ENCODE measurements at places on chromosomes 5 and 9.

- no peak for DNase-seq
Observed at GRCh38 chr9:101028346-101029314, at the start of gene PLPPR1. PLPPR1 (plus strand) TSS chr9:101028727.

DNA sequence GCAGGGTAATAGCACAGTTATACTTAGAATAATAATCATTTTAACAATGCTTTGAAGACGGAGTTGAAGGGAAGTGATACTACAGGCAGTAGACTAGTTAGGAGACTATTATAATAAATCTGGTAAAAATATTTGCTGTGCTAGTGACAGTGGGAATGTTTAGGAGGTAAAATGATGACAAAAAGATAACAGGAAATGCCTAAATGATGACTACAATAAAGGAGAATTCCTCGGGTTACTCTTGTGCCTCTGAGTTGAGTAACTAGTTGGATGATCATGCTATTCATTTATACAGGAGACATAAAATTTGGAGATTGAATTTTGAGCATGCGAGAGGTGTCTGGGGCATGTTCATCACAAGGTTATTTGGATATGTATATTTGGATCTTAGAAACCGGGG, 32.2 kb upstream of the PAM start:
- no peak for DNase-seq

DNA sequence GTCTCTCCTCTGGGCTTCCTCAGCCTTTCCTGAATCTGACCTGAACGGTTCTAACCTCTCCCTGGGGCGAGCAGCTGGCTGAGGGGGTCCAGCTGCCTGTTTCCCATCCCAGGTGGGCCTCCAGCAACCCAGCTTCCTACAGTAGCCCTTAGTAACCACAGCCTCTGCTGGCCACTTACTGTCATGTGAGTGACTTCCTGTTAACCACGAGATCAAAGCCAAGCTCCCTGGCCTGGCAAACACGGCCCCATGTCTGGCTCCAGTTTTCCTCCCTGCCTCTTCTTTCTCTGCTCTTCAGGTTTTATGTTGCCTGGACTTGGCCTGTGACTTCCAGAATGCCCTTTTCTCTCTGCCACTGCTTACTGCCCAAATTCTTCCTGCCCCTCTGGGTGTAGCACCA, 47.2 kb upstream of the DAB2IP start:
- no peak for DNase-seq

- no peak for DNase-seq
Observed at GRCh38 chr5:1465117-1465516, 19.9 kb upstream of the SLC6A3 start.

DNA sequence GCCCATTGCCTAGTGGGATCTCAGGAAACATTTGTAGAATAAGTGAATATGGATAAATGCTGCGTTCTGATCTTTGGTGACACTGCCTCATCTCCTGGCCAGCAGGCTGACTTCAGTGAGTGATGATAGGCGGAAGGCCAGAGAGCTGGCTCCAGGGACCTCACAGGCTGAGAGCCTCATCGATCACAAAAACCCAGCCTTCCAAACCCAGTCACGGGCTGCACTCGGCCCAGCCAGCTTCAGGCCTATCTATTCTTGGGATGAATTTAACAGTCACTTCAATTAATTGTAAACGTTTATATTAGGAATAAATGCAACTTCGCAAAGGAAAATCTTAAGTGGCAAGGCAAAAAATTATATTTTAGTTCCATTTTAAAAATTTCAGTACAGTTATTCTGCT, 201.6 kb downstream of the IRX2 start:
- no peak for DNase-seq

DNA sequence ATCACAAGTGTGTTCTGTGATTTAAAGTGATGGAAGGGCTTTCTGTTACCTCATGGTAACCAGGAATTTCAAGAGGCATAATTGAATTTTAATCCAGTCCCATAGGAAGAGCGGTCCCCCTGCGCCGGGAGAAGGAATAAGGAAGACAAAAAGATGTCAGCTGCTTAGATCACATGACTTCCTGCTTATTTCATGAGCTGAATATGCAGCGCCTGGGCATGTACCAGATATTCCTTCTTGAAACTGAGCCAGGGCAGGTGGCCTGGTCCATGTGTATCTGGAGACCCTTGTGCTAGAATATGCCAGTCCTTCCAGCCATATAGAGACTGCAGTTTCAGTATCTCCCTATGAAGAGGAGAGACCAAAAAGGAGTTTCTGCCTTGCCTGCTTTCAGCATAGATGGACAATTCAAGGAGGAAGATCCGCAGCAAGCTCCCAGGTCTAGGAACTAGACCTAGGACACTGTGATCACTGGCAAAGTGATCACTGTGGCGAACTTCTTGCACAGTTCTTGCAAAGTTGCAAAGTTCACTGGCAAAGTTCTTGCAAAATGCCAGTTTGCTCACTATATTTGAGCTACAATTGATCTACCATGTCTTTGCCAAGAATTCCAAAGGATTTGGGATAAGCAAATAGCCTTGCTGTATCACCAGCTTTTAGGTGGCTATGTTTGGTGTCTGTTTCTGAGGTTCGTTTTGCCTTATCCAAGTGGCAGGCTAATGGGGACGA, 102.9 kb upstream of the PHYKPL start:
- no peak for DNase-seq

DNA sequence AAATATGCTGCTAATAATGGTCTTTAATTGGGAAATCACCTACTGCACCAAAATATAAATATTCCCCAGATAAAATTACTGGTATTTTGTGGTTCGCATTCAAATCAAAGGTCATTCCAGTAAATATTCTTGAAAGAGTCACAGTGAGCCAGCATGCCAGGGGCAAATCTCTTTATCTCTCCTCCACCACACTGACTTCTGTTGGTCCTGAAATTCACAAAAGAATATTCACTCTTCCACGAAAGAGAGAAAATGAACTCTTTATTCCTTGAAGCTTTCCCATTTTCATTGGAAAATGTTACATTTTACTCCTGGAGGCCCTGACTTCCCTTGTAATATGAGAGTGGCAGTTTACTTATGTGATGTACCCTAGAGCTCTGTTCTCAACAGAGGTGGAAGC, 39.7 kb downstream of the ZNF366 start:
- no peak for DNase-seq

- DNase-seq: no peak
Observed at GRCh38 chr9:105064248-105065097, 136.5 kb upstream of the ABCA1 start.

DNA sequence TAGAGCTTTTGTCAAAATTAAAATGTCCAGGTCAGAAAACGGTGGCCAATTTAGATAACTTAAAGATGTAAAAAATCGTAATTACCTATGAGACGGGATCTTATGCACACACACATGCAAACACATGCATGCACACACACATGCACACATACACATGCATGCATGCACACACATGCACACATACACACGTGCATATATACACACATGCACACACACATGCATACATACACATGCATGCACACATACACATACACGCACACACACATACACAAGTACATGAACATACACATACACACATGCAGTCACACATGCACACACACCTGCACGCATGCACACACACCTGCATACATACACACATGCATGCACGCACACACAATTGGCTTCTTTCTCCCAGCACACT, 362.0 kb downstream of the IRX1 start:
- DNase-seq: no peak

DNA sequence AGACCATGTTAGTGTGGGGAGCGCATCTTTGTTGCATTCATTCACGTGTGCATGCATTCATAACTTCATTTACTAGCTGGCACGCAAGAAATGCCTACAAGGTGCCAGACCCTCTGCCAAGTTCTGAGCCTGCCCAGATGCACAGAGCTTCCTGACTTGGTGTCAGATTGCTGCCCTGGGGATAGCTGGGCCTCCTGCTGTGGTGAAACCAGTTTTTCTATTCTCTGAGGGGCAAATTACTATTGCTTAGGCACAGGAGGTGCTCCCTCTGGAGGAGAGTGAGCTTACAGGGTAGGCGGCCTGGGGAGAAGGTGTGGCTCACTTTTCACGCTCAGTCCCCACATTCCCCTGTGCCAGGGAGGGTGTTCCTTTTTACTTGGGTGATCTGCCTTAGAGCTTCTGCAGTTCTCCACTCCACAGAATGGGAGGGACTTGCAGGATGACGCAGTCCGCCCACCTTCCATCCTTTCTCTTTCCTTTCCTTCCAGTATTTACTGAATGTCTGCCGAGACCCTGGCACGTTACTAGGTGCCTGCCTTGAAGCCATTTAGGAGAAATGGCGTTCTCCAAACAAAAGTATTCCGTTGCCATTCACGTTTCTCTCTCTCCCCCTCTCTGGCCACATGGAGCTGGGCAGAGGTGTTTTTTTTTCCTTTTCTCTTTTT, 27.9 kb upstream of the CTNNA1 start:
- no peak for DNase-seq

DNA sequence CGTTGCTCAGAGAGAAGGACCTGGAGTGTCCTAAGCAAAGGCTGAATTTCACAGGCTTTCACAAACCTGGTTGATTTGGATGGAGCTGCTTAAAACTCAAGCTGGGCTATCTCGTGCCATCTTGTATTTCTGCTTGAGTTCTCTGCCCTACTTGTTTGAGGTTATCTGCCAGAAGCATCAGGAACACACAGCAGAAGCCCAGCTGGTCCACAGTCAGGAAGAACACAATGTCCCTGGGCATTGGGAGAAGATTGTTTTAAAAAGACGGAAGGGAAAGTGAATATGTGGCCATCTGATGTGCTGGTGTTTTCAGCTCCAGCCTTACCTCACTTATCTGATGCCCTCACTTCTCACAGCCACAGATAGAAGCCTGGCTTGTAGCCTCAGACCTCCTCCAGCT, 32.9 kb upstream of the SLC36A1 start:
- no peak for DNase-seq

DNA sequence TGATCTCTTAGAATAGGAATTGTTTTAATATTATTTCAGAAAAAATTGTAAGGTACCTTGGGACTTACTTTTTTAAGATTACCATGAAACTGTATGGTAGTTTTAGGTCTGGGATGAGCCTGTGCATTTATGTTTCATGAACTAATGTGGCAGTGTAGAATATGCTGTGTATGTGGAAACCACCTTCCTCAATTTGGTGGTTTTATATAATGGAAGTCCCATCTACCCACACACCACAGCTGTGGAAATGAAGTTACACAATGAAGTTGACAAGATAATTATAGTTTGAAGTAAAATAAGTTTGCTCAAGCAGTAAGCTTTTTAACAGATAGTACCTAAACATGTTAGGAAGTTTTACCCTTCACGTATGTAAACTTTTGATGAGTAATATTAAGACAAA, 24.4 kb downstream of the WDR36 start:
- no peak for DNase-seq

DNA sequence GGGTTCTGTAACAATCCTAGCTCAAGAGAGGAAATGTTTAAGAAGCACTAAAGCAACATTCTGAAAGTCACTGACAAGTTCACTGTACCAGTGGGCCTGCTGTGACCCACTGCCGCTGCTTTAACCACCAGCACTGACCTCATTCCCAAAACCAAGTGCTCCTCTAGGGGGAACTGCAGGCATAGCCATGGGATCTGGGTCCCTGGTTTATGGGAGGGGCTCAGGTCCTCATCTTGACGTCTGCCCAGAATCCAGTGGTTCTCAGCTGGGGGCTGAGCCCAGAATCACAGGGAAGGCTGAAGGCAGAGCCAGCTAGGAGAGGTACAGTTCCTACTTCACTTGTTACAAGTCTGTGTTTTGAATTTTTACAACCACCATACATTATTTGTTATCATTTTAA, 36.1 kb upstream of the SLC2A8 start:
- no peak for DNase-seq

All from stimulated activated CD4-positive, alpha-beta T cell treated with anti-CD3 and anti-CD28 coated beads, Interleukin-2, amount 100 ng/mL, for 48 hours (primary cell).